ENCODE measurements at places on chromosomes 7 and 10.
A peak's percentile ranks its signal among the peaks of the same experiment; 100 is the strongest.

DNA sequence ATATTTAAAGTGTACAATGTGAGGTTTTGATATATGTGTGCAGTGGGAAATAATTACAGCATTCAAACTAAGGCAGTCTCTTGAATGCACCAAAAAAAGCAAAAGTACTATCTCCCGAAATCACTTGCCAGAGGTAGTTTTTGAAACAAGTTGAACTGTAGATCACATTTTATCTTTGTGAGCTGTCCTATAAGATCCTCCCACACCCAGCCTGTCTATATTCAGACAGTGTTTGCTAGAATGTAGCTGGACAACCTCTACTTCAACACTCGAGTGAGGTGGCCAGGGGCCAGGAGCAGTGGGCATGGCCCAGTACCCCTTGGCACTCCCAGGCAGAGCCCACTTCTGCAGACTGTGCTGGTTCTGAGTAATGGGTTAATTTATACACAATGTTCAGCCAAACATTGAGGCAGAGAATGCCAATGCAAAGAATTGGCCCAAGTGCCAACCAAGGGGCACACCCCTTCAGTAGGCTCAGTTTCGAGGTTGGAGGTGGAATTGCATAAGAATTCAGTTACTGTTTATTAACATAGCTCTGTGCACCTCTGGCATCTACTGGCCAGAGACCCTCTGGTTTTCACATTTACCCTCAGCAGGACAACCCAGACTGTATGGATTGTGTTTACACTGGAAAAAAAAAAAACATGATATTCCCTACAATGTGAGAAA, 70.5 kb downstream of the AHR start:
- no peak for DNase-seq

GRCh38 chr10:7152982-7153381, 257.9 kb downstream of the SFMBT2 start:
- no peak for DNase-seq

DNA sequence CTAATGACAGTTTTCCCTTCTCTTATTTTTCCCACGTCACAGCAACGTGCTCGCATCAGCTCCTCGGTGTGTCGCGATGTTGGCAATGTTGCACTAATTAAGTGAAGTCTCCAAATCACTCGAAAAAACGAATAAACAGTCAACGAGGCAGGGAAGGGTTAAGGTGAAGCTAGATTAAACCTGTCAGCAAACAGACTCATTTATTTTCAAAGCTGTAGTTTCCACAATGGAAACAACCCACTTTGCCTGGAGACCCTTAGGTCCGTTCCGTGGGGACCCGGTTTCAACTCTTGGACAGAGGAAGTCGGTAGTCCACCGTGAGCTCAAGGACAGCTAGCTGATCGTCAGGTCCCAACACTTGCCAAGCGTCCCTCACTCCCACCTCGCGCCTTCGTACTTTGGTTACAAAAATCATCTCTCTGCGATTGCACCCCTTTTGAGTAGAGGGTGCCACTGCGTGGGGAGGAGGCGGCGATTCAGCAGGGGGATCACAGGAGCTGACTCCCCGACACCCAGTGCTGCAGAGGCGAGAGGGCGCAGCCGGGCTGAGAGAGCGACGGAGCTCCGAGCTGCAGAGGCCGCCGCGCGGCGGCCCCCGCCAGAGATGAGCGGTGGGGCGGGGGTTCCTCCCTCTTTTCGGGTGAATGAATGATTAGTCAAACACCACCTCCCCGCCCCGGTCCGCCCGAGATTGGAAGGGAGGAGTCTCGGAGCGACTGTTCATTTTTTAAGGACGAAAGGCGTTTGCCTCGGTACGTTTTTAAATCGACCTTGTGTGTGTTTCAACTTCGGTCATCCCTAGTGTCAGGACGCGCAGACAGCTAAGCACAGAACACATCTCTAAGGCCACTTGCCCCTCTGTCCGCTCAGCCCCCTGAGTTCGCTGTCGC, 1.3 kb upstream of the BMPER start:
- no peak for DNase-seq

DNA sequence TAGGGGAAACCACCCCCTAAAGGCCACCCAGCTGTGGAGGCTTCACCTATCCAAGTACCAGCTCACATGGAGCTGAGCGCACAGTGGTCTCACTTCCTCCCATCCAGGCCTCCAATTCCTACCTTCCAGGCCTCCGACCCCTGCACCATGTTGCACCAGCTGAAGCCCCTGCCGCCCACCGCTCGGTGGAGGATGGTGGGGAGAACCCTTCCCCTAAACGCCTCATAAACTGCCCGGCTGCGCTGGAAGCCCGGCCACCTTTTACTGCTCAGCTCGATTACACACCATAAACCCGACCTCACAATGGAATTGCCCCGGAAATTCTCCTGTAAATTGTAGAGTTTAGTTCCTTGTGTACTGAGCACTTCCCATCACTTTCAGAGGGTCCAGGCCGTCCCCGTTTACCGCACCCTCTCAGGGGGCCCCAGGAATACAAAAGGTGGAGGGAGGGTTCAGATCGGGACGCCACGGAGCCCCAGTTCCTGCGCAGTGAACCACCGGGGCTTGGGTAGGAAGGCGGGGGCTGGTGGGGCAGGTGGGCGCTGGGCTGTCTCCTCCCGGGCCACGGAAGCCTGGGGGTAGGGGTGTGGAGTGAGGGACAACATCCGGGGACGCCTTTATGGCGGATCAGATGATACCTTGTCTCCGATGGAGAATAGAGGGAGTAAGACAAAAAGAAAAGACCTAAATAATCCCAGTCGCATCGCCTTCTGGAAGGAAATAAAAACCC, 1.4 kb upstream of the HOXA7 start:
- no peak for DNase-seq

- DNase-seq, result no peak
These were observed 599.6 kb upstream of the C7orf33 start for GRCh38 chr7:147990942-147991341.

GRCh38 chr10:89236226-89236797, 15.3 kb downstream of the LIPA start:
- DNase-seq, result no peak

DNA sequence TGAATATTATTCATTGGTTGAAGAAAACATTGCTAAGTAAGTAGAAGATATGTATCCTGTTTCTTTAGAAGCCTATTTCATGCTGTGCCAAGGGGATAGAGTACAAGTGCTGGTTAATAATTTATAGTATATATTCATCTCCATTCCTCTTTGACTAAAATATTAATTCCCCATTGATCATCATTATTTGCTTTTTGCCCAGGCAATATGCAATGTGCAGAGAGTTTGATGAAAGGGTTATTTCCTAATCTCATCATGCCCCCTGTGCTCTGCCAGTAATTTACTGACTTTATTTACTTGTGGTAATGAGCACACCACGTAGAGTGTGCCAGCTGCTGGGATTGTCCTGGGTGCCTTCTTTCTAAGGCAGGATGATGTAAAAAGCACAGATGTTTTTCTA, 180.9 kb downstream of the REEP3 start:
- no peak for DNase-seq

GRCh38 chr7:151408839-151409666, 785 bp downstream of the WDR86 start:
- DNase-seq, result peak; percentile 78

GRCh38 chr7:132933072-132933458, 148.8 kb downstream of the CHCHD3 start:
- no peak for DNase-seq

- DNase-seq, result no peak
These were observed 45.0 kb upstream of the TFEC start for GRCh38 chr7:116075351-116076145.

- DNase-seq, result no peak
These were observed 40.2 kb downstream of the PDSS1 start for GRCh38 chr10:26737730-26738129.

DNA sequence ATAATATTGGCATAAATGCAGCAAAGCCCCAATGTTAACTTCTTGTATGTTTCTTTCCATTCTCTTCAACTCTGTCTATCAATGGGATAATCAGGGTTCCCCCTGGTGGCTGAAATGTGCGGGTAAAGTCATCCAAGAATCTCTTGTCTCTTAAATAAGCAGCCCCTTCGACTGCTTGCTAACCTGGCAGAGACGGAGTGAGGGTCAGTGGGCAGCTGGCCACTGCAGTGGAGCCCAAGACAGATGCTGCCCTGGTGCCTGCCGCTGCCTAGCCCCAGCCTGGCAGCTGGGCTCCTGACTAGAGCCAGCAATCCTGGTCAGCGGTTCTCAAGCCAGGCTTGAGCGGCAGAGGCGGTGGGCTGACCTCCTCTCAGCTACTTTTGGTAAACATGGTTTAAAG, 248.9 kb downstream of the COBL start:
- DNase-seq, result peak; percentile 10

DNA sequence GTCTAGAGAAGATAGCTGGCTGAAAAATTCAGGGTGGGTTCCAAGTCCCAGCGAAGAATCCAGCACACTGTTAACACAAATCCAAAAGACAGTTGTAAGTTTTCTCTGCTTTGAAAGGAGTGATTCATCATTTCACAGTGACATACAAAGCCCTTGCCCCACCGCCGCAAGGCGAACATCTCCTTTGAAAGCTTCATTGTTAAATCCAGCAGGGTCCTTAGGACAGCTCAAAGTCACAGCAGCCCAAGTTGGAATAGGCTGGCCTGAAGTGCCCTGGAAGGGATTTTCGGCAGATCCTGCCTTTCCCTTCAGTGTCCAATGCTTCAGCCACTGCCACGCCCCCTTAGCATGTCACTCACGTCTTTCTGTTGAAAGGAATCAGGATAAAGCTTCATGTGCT, 526.1 kb downstream of the CALN1 start:
- no peak for DNase-seq

GRCh38 chr10:118977022-118977599, 52.4 kb upstream of the NANOS1 start:
- no peak for DNase-seq

DNA sequence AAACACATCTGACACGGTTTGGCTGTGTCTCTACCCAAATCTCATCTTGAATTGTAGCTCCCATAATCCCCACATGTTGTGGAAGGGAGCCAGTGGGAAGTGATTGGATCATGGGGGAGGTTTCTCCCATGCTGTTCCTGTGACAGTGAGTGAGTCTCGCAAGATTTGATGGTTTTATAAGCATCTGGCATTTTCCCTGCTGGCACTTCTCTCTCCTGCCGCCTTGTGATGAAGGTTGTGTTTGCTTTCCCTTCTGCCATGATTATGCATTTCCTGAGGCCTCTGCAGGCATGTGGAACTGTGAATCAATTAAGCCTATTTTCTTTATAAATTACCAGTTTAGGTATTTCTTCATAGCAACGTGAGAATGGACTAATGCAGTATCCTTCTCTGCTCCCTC, 5.9 kb upstream of the HTR5A start:
- DNase-seq, result no peak

GRCh38 chr10:46530249-46531186, 25.9 kb downstream of the GPRIN2 start:
- DNase-seq, result no peak

- no peak for DNase-seq
These were observed 166.0 kb downstream of the SNX13 start for GRCh38 chr7:17774248-17774647.

DNA sequence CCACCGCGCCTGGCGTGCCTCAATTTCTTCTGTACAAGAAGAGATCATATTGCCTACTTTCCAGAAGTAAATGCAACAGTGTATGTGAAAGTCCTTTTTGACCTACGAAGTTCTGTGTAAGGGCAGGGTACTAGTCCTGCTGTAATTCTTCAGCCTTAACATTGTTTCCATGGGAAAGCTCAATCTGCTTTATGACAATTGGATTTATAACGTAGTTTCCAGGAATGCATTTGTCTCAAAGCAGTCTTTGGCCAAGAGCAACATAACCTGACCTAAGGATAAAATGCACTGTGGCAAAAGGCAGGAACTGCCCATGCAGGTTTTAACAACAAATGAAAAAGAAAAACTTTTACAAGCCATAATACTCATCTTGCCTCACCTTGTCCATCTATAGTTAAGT, 108.1 kb upstream of the PODXL start:
- DNase-seq, result no peak

GRCh38 chr10:71483885-71484751, 87.4 kb downstream of the CDH23 start:
- DNase-seq, result no peak

DNA sequence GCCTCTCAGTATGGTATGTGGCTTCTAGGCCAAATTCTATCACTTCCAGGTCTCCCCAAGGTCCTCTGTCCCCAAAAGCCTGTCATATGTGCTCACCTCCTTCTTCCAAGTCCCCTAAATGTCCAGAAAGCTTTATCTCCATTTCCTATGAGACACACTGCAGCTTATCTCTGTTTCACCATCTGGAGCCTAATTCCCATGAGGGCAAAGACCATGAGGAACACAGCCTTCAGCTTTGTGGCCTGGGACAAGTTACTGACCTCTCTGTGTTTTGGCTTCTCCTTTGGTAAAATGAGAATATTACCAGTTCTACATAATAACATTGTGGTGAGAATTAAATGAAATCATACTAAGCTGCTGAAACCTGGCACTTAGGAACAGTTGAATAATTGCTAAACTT, 19.2 kb downstream of the ST8SIA6 start:
- DNase-seq, result no peak

GRCh38 chr10:69490876-69491275, 39.6 kb downstream of the TSPAN15 start:
- DNase-seq, result no peak

DNA sequence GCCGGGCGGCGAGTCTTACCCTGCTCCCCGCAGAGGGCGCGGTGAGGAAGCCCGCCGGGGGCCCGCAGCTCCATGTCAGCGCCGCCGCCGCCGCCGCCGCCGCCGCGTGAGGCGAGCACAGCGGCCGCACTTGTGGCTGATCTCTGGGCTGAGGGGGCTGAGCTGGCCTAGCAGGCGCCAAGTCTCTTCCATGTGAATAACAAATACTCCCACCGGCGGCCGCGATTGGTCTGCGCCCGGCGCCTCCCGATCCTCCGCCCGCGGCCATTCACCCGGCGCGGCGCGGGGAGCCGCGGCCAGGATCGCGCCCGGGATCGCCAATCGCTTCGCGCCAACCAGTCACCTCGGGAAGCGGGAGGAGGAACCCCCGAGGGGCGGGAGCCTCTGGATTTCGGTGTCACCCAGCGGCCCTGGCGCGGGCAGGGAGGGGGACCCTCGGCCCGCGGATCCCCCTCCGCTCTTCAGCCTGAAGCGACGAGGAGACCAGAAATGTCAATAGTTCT, at the start of gene GRM8:
TSS of gene GRM8 (minus strand) at position 164 of the 503 bp plus-strand sequence.
- DNase-seq, result no peak

DNA sequence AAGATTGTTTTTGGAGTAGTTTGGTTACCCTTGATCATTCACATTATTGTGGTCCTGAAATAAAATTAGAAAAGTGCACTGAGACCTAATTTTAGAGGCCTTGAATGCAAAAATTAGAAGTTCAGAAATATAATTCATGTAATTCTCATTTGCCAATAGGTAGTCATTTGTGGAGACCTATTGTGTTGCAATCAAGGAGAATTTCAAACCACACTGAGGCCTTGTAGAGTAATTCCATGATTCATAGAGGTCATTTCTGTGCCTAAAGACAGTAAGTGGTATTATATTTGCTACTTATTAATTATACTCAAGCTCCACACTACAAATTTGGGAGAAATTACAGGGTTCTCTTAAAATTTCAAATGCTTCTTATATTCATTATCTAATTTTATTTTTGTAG, 946.8 kb upstream of the POT1 start:
- no peak for DNase-seq

DNA sequence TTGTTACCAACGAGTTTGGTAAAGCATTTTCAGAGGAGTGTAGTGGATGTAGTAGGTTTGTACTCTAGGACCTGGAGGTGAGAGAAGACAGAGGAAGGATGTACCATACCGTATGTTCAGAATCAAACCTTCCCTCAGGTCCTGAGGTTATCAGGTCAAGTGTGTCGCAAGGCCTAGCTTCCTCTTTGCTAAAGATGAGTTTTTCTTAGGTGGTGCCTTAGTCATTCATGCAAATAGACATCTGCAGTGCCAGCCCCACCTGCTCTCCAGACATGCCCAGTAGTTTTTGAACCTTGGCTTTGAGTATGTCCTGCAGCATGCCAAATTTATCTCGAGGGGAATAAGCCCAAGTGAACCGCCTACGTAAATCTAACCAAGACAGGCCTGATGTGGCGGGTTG, 71.3 kb downstream of the HDAC9 start:
- no peak for DNase-seq
